ENCODE measurements at places on chromosomes 13 and 19.

- H3K36me3 ChIP-seq, result peaks cover 19% of the 10 kb centered on the region
- H3K27ac ChIP-seq, result no peak overlapping the region
- DNase-seq, result no peak
These were observed 964 bp downstream of the PCDH17 start for GRCh38 chr13:57632276-57633140.

DNA sequence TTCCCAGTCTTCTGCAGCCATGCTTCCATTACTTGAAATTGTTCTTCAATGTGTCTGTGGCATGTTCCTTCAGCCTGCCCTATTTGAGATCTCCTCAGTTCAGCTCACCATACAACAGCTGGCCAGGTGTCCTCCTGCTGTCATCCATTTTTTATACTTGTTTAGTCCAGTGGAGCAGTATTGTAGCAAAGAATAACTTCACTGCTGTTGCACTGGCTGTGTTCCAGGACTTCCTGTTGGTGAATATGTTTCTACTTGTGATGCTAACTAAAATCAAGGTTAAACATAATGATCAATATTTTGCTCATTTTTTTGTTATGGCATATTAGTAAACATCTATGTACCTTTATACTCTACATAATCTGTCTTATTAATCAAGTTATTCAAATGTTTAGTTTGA, 1394.1 kb downstream of the PCDH9 start:
- no peak overlapping the region for H3K27ac ChIP-seq
- H3K27me3 ChIP-seq, result no peaks in the 10 kb centered on the region
- no peak overlapping the region for H3K4me3 ChIP-seq
- no peak for DNase-seq
- no peaks in the 10 kb centered on the region for H3K36me3 ChIP-seq

DNA sequence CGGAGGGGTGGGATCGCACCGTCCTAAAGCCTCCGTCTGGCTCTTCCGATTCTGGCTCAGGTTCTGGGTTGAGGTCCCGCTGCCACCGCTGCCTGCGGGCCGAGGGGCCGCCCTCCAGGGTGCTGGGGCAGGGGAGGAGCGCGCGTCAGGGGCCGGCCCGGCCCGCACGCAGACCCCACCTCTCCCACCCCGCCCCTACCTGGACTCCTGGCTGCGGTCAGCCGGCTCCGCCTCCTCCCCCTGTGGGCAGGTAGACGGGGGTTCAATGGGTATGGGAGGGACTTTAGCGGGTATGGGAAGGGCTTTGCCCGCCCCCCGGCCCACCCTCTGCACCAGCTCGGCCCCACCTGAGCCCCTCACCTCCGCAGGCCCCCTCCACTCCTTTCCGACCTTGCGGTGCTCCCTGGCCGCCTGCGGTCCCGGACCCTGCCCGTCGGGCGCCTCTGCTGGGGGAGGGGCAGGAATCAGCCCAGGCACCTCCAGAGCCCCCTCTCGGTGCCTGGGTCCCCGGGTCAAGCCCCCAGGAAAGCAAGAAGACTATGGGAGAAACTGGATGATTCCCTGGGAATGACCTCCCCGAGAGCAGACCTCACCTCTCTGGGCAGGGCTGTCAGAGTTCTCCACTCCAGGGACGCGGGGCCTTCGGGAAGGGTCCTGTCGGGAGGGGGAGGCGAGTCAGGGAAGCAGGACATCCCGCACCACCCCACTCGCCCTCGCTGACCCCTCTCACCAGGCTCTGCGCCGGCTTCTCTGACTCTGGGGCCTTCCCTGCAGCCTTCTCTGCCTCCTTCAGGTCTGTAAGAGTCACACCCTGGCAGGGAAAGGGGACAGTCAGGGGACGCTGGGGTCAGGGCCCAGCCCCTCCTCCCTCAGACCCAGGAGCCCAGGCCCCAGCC, 17.0 kb downstream of the EPS8L1 start:
- H3K4me3 ChIP-seq, result no peak overlapping the region
- H3K4me1 ChIP-seq, result peaks cover 12% of the 10 kb centered on the region
- DNase-seq, result no peak
- H3K27me3 ChIP-seq, result peaks cover 23% of the 10 kb centered on the region
- peaks cover 32% of the 10 kb centered on the region for H3K36me3 ChIP-seq

- no peak overlapping the region for H3K4me3 ChIP-seq
- DNase-seq, result no peak
- H3K27ac ChIP-seq, result peak overlapping the region; percentile 62
- no peaks in the 10 kb centered on the region for H3K27me3 ChIP-seq
These were observed 17.9 kb downstream of the COG3 start for GRCh38 chr13:45482571-45483173.

All from activated naive CD8-positive, alpha-beta T cell treated with anti-CD3 and anti-CD28 coated beads for 36 hours (primary cell).